ENCODE measurements at places on chromosomes 4 and X.
A peak's percentile ranks its signal among the peaks of the same experiment; 100 is the strongest.

DNA sequence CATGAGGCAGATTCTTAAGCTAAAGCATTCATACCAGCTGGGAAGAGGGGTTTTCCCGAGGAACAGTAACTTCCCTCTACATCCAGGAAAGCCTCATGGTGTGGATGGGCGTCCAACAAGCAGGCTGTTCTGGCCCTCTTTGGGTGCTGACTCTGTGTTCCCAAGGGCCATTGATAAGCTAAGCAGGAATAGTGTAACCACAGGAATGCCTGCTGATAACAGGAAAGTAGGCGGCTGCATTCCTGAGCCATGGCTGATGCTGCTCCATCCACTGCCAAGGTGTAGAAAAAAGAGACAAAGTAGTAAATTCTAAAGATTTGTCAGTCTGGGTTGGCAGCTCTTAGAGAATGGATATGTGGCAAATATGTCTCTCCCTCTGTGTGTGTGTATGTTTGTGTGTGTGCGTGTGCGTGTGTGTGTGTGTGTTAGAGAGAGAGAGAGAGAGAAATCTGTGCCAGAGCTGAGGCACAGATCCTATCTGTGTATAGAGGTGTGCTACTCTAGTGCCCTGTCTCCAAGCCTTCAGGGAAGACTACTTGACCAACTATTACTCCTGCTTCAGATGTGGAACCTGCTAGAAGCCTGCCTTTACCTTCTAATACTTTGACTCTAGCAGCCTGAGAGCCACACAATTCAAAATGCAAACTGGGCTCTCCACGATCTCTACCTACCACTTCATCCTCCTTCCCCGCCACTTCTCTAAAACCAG lies 353.1 kb upstream of the NR3C2 start:
- no peak for DNase-seq

- DNase-seq, result peak; percentile 1
Observed at GRCh38 chrX:132821974-132822633, 136.3 kb downstream of the HS6ST2 start.

DNA sequence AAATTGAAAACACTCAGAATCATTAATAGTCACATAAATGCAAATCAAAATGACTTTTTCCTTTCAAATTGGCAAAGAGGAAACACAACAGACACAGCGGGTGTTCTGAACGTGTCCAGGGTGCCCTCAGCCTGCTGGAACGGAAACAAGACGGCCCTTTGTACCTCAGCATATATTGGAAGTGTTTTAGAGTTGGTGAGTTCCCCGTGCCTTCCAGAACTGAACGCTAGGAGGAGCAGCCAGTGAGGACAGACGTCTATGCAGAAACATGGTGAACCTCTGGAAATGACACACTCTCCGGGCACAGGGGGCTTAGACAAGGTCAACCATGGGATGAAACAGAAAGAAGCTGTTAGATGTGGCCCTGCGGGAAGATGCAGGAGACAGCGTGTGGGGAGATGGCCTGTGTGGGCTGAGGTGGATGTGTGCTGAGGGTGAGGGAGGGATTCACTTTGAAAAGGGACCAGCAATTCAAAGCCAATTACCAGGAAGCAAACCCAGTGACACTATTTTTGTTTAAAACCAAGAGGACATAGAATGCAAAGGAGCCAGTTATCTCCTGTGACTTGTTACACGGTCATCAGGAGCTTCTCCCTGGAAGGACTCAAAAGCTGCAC lies 40.4 kb downstream of the RNF212 start:
- DNase-seq, result peak; percentile 54

DNA sequence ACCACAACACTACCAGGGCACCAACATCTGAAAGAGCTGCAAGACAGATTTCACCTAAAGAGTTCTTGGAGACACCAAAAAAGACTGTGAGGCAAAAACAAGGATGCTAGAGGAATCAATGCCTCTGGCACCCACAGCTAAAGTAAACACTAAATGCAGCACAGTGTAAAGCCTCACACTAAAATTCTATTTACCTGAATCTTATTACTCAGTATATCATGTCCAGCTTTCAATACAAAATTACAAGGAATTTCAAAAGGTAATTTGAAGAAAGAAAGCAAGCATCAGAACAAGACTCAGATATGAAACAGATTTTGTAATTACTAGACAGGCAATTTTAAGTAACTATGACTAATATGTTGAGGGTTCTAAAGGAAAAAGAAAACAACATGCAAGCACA lies 19.6 kb downstream of the RAB28 start:
- no peak for DNase-seq

GRCh38 chr4:184648313-184649025 lies 778 bp downstream of the CASP3 start:
- DNase-seq, result peak; percentile 16

GRCh38 chrX:20527558-20528011 lies 260.9 kb upstream of the RPS6KA3 start:
- peak; percentile 30 for DNase-seq

DNA sequence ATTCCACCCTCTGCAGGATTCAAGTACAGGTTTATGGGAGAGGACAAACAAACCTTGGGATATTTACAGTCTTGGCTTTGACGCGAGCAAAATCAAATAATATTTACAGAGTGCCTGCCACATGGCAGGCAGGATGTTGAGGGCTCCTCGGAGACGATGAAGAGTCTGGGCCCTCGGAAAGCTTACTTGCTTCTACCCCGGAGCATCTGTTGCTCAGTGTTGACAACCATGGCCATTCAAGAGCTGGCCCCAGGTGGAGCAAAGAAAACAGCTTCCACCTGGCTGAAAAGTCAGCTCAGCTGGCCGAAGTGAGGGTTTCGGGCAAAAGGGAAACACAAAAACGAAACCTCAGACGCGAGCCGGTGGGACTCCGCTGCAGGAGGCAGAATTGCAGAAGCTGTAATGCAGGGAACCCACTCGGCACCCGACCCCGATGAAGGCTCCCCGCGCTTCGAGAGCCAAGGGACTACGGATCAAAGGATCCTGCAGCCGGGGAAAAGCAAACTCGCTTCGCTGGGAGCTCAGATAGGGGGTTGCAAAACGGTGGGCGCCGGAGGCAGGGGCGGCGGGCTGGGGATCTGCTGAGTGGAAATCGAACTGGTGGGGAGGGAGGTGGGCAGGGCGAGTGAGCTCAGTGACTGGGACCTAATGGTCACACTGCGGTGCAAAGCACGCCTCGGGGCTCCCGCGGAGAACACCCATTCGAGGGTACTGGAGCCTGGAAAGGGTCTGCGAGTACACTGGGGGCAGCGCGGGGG lies 805 bp downstream of the ATP8A1 start:
- DNase-seq, result peak; percentile 56

DNA sequence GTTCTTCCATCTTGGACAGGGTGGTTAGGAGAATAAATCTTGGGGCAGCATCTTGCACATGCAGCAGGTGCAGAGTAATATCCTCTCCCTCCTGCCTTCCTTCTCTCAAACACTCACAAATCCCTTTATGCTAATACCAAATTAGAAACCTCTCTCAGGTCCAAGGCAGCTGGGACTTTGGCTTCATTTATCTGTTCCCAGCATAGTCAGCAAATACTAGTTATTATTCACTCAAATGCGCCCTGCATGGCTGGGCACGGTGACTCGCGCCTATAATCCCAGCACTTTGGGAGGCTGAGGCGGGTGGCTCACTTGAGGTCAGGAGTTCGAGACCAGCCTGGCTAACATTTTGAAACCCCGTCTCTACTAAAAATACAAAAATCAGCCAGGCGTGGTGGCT lies 156.0 kb upstream of the GALNT7 start:
- DNase-seq, result no peak

DNA sequence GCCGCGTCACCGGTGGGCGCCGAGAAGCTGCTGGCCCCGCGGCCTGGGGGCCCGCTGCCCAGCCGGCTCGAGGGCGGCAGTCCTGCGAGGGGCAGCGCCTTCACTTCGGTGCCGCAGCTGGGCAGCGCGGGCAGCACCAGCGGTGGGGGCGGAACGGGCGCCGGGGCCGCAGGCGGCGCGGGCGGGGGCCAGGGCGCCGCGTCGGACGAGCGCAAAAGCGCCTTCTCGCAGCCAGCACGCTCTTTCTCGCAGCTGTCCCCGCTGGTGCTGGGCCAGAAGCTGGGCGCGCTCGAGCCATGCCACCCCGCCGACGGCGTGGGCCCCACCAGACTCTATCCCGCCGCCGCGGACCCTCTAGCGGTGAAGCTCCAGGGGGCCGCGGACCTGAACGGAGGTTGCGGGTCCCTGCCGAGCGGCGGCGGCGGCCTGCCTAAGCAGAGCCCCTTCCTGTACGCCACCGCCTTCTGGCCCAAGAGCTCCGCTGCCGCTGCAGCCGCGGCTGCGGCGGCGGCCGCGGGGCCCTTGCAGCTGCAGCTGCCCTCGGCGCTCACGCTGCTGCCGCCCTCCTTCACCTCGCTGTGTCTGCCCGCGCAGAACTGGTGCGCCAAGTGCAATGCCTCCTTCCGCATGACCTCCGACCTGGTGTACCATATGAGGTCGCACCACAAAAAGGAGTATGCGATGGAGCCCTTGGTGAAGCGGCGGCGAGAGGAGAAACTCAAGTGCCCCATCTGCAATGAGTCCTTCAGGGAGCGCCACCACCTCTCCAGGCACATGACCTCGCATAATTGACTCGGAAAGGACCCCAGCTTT lies 5.6 kb downstream of the PRDM8 start:
- DNase-seq, result no peak

GRCh38 chr4:180852738-180853137 lies 1390.5 kb upstream of the TENM3 start:
- DNase-seq, result no peak

- DNase-seq, result no peak
Observed at GRCh38 chrX:139933904-139934303, 1.1 kb upstream of the ATP11C start.

DNA sequence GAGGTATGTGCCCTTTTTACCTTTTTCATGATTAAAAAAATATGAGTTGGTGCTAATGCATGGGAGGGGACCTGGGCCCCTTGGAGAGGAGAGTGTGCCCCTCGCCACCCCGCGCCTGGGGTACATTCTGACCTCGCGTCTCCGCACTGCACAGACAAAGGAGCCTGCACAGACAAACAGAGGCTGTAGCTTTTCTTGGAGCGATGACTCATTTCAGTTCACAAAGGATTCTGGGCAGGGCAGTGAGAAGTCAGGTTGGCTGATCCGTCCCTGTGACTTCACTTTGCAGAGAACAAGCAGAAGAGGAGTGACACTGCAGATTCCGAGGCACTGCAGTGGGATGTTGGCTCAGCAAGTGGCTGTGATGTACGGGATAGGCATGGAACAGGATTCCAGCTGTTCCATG lies 82.9 kb downstream of the STOX2 start:
- DNase-seq, result no peak

- DNase-seq, result no peak
Observed at GRCh38 chr4:143021384-143021783, 163.3 kb upstream of the USP38 start.

- DNase-seq, result no peak
Observed at GRCh38 chr4:140213749-140214148, 59.8 kb upstream of the MAML3 start.

GRCh38 chr4:336099-336892 lies 1.3 kb upstream of the ZNF141 start:
- no peak for DNase-seq

- peak; percentile 43 for DNase-seq
Observed at GRCh38 chrX:115650916-115651315, 89.9 kb downstream of the PLS3 start.

GRCh38 chr4:15291122-15291521 lies 136.7 kb upstream of the C1QTNF7 start:
- no peak for DNase-seq

DNA sequence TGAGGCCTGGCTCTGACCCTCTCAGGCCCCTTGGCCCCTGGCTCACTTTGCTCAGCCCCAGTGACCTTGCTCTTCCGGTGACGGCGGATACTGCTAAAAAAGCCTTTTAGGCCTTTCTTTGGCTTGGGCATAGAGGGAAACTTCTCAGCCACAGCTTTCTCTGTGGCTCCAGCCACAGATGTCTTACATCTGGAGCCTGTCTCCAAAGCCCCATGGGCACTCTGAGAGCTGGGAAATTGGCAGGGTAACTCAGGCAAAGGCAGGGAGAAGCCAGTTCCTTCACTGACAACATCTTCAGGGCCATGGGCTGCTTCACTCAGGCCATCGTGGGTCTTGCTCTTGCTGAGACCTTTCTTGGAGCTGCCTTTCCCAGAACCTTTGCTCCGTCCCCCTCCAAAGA lies 12.8 kb downstream of the AMER1 start:
- DNase-seq, result no peak

DNA sequence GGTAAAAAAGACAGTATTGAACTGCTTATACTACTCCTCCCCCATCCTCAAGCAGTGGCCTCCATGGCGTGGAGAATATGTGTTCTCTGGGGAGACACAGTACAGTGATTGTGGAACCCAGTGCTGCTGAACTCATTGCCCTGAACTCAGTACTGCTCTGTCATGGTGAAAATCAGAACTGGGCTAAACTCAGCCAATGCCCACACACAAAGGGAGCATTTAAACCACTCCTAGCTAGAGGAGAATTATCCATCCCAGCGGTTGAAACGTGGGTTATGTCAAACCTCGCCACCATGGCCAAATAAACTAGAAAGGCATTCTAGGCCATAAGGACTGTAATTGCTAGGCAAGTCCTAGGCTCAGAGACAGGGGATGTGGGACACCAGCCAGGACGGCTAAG lies 131.8 kb downstream of the SPOCK3 start:
- no peak for DNase-seq

DNA sequence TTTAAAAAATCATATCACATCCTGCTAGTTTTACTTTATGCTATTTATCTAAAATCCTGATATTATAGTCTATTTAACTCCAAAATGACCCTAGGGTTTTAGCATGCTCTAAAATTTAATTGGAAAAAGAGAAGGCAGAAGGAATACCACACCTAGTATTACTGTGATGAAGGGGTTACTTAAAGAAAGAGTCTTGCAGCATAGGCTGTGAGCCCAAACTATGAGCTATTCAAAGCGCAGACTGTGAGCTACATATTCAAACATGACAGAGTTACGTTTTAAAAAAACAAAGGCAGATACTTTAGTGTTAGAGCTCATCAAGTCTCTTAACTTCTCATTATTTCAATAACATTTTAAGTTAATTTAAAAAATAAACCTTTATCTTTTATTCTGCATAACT lies 247.7 kb upstream of the ETNPPL start:
- no peak for DNase-seq

GRCh38 chrX:131728295-131729145 lies 184.6 kb downstream of the OR13H1 start:
- DNase-seq, result no peak

GRCh38 chr4:6771229-6771671 lies 11.3 kb upstream of the KIAA0232 start:
- DNase-seq, result no peak

- DNase-seq, result no peak
Observed at GRCh38 chr4:3709061-3709845, 56.9 kb upstream of the ADRA2C start.

GRCh38 chr4:98314791-98315565 lies 53.8 kb downstream of the RAP1GDS1 start:
- no peak for DNase-seq

DNA sequence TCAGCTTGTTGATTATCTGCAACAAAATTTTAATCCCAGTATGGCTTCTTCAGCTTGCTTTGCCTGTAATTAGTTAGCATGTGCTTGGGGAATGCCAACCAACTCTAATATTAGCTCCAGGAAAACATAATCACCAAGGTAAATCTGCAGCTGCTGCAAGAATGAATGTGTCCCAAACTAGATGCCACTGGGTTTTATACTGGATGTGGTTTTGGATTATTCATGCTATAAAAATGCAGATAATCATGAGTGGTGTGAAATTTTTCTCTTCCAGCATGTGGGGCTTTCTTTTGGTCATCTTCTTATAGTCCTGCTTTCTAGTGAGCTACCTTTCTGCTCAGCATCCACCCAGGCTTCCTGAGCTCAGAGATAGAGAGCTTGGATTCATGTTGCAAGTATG lies 295.9 kb upstream of the CASK start:
- DNase-seq, result no peak

All from NCI-H526 treated with DMSO at 0.1 percent for 48 hours (cell line).